ENCODE measurements at places on chromosomes 6 and 20. TPM values are rescaled to one million over a fixed set of nuclear protein-coding genes. Genes with fewer than 3 reads are reported as not detected.
A peak's percentile ranks its signal among the peaks of the same experiment; 100 is the strongest.

DNA sequence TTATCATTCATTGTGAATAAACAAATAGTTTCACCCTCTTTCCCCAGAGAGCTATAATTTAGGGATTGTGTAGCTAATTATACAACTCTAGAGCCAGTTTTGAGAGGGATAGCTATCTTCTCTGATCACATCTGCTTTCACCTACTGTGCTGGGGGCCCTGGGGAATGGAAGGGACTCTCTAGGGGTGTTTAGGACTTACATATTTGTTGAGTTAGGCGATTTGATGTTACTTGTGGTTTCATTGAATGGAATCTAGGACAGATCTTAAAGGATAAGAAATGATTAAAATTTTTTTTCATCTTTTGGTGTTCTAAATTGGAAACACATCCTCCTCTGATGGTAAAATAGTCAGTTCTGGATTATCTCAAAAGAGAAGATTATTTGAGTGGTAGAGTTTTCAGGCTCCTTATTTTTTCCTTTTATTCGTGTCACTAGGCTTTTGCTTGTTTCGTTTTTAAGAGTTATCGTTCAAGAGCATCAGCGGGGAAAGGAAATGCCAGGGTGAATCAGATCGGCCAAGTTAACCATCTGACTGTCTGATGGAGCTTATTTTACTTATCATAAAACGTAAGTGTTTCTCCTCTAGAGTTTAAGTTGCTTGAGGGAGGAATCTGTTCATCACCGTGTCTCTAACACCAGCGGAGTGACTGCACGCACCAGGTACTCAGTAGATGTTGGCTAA is 236.7 kb downstream of the FARS2 start:
- no peaks in the 10 kb centered on the region for H3K27me3 ChIP-seq
- DNase-seq = no peak
- H3K4me1 ChIP-seq = peaks cover 3% of the 10 kb centered on the region
- no peak overlapping the region for H3K27ac ChIP-seq

DNA sequence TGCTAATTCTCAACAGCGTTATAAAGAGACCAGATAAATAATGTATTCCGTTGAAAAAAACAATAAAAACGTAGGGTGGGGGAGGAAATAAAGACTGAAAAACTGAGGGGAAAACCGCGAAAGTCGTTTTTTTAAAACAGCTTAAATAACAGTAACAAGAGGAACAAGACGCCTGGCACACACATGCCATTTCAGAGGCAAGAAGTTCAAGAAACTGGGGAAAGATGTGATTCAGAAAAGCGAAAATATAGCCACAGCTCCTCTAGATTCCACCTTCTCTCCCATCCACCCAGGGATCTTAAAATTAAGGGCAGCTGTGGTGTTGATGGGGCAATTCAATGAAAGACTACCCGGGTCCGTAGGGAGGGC is 1.3 kb downstream of the EPB41L2 start:
- no peak for DNase-seq
- H3K4me1 ChIP-seq = no peaks in the 10 kb centered on the region

GRCh38 chr20:62208795-62209755 is 11.0 kb downstream of the HRH3 start:
- no peaks in the 10 kb centered on the region for H3K4me1 ChIP-seq
- no peak overlapping the region for H3K27ac ChIP-seq
- H3K4me3 ChIP-seq = no peak overlapping the region
- DNase-seq = no peak

- no peaks in the 10 kb centered on the region for H3K27me3 ChIP-seq
- no peak for DNase-seq
- peak overlapping the region; percentile 58 for H3K4me3 ChIP-seq
These were observed 1.1 kb downstream of the ZNF165 start for GRCh38 chr6:28081486-28081751.

DNA sequence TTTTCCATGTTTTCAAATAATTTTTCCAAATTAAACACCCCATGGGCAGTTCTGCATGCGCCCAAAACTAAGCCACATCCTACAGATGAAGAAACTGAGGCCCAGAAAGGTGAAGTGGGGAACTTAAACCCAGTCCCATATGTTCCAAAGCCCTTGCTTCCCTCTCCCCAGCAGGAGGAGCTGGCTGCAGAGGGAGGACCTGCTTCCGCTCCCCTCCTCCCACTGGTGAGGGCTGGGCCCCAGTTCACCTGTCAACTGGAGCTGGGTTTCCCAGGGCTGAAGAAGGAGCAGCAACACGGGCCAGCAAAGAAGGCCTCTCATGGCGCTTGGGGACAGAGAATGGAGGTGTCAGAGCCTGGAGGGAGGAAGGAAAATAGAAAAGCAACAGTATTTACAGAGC is 1.4 kb upstream of the RBPJL start:
- no peaks in the 10 kb centered on the region for H3K27me3 ChIP-seq
- H3K36me3 ChIP-seq = no peaks in the 10 kb centered on the region
- no peak overlapping the region for H3K27ac ChIP-seq
- peak; percentile 13 for DNase-seq

DNA sequence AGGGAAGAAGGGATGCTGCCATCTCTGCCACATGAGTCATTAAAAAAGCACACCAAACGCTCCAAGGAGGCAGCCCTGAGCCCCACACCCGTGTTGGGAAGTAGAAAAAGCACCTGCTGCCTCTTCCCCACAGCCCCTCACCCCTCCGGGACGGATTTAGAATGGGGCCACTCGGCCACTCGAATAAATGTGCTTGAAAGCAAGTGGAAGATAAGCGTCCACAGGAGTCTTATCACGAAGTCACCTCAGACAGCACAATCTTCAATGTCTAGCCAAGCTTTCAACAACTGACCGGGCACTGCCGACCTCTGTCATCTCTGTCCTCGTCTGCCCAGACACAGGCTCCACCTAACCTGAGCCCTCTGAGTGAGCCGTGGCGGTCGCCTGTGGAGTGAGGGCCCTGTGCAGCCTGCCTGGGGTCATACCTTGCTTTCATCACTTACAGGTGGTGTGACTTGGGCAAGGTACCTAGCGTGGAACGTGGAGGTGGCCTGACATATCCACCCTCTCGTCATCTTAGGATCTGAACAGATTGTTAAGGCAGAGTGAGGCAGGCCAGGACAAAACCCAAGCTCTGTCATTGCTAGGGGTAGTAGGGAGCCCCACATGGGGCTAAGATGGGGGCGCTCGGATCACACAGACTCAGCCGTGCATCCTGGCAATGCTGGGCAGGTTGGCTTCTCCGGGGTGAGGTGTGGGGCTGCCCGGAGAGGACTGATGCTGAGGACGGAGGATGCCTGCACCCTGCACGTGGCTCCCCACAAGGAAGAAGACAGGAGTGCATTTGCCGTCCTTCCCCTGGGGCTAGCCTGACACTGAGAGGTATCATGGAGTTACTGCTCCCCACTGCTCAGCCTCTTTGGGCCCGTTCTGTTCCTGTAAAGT is 34.8 kb downstream of the PSMG4 start:
- no peak overlapping the region for H3K4me3 ChIP-seq
- H3K27me3 ChIP-seq = no peaks in the 10 kb centered on the region
- H3K36me3 ChIP-seq = no peaks in the 10 kb centered on the region
- peak; percentile 63 for DNase-seq
- H3K4me1 ChIP-seq = no peaks in the 10 kb centered on the region
- no peak overlapping the region for H3K27ac ChIP-seq

DNA sequence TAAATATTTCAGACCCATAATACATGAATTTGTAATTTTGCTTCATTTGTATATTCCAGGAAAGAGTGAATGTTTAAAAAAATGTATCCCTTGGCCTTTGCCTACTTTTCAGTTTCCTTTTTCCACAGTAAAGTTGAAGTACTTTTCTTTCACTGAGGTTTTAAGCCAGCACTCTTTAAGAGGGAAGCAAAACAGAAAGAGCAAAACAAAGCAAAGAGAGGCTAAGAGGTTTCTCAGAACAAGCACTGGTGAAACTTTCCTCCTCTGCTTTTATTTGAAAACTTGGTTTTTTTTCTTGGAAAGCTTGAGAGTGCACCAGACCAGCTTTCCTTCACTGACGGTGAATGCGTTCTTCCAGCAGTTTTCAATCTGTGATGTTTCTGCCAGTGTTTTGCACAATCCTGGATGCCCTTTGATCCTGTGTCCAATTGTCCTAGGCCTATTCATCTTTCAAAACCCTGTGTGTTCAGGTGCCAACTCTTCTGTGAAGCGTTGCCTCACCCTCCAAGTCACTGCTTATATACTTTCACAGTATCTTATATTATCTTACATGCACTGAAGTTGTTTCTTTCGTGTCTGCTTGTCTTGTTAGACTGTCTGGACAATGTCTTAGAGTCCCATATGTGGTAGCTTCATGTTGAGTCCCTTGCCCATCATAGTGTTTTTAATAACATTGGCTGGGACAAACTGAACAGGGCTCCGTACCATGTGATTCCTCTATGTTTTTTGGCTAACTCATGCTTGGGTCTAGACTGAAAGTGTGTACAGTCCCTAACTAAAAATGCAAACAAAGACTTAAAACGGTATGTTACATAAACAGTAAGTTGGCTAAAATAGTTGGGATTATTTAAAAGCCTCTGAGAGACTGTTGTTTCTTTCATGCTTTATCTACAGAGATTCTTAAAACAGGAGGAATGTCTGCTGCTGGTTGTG is 1.9 kb downstream of the RNF217 start:
- H3K4me1 ChIP-seq = no peaks in the 10 kb centered on the region
- H3K27me3 ChIP-seq = no peaks in the 10 kb centered on the region
- DNase-seq = no peak
- peak overlapping the region; percentile 95 for H3K4me3 ChIP-seq
- peak overlapping the region; percentile 99 for H3K27ac ChIP-seq
- H3K36me3 ChIP-seq = no peaks in the 10 kb centered on the region

GRCh38 chr20:33667676-33668465 is 1.1 kb downstream of the ACTL10 start:
- no peak overlapping the region for H3K4me3 ChIP-seq
- peak; percentile 92 for DNase-seq
- H3K27me3 ChIP-seq = no peaks in the 10 kb centered on the region
- H3K4me1 ChIP-seq = no peaks in the 10 kb centered on the region
- H3K27ac ChIP-seq = no peak overlapping the region
- no peaks in the 10 kb centered on the region for H3K36me3 ChIP-seq

Gene PDCD2
- 36.5 TPM for total RNA-seq

Gene MUCL3
- total RNA-seq = not detected

Gene PPP1R16B
- total RNA-seq = 17.6 TPM

Gene RAET1L
- total RNA-seq = not detected

All from aorta (tissue), 5 donors.